NCI-H524 (cell line): ENCODE measurements at places on chromosomes 13 and 19.

DNA sequence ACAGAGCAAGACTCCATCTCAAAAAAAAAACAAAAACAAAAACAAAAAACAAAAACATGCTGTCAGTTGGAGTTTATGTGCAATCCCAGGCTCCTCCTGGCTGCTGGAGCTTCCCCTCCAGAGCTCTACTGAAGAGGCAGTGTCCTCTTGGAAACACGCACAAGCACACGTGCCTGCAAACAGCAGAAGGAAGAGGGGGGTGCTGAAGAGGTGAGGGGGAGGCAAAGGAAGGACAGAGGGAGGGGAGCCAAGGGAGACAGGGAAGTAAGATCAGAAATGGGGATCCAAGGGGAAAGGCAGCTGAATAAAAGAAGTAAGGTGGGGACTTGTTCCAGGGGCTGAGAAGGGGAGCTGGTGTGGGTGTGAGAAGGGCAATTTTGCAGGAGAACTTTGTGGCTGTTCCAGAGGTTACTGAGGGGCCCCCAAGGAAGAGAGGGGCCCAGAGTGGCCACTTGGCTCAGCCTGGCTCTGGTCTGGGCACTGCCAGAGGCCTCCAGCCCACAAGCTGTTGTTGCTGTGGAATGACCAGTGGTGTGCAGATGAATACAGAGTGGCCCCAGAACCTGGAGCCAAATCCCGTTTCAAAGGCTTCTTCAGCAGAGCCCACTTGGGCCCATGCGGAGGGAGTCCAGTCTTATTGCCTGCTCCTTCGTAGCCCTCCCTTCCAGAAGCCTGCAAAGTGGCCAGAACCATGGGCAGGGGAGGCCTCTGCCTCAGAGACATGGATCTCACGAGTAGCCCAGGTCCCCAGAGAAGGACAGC is 34.4 kb downstream of the LYL1 start:
- peak; percentile 32 for DNase-seq

- DNase-seq: peak; percentile 99
Measured at GRCh38 chr19:12365236-12366162, at the start of gene ZNF442. ZNF442 (minus strand) TSS chr19:12365683; CDS start chr19:12363631, 2,052 bp downstream.

GRCh38 chr19:50705422-50706019 is 14.1 kb downstream of the SHANK1 start:
- DNase-seq: peak; percentile 69

DNA sequence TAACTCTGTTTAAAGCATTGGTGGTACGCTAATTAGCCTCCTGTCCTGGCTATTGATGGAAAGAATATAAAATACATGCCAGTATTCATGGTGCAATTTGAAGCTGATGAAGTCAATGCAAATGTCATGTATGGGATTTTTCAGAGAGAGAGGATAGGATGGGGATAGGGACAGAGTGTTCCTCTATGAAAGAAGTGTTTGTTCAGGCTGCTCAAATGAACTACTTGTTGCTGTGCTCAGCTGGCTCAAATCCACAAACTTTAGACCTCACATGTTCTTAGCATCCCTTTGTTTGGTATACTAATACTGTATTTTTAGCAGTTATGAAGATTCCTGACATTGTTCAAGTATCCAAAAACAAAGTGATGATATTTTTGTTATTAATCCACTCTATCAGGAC is 116.5 kb downstream of the SLITRK1 start:
- no peak for DNase-seq

- DNase-seq: no peak
Measured at GRCh38 chr13:46586751-46587514, 34.0 kb downstream of the LRCH1 start.

- no peak for DNase-seq
Measured at GRCh38 chr13:51959773-51960172, 51.5 kb downstream of the ATP7B start.

- no peak for DNase-seq
Measured at GRCh38 chr19:39825531-39826076, 8.4 kb downstream of the DYRK1B start.

DNA sequence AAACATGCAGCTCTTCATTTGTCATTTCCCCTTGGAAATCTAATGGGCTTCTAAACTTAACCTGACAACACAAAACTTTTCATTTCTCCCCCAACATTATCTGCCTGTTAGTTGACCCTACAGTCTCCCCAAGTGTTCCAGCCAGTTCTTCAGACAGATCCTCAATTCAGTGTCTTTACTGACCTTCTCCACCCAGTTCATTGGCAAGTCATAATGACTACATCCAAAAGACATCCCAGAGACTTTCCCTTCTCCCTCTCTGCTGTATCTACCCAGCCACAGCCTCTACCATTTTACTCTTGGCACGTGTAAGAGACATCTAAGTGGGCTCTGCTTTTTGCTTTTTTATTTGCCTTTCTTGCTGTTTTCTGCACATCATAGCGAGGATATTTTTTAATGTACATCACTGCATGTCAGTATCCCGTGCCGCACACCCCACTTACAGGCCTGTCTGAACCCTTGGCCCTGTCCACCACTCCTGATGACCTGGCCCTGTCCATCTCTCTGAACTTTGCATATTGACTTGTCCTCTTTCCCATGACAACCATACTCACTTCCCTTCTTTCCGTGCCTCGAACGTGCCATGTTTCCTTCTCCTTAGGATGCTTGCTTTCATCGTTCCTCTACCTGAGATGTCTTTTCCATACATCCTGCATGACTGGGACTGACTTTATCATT is 391.9 kb downstream of the IRS2 start:
- DNase-seq: no peak

DNA sequence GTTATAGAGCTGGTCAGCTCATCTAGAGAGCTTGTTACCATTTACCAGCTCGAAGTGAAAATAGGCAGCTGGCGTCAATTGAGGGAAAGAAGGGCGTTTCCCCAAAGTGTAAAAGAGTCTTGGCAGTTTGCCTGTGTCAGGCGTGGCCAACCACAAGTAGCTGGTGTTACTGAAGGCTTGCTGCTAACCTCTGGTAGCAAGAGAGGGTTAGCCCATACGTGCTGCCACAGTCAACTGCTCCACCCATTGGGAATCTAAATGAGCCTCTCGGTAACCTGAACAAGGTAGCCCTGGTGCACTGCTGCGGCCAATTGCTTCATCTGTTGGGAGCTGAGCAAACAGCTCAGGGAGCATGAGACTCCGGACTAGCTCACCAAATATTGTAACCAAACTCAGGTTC is 314.9 kb upstream of the SLITRK5 start:
- DNase-seq: no peak

DNA sequence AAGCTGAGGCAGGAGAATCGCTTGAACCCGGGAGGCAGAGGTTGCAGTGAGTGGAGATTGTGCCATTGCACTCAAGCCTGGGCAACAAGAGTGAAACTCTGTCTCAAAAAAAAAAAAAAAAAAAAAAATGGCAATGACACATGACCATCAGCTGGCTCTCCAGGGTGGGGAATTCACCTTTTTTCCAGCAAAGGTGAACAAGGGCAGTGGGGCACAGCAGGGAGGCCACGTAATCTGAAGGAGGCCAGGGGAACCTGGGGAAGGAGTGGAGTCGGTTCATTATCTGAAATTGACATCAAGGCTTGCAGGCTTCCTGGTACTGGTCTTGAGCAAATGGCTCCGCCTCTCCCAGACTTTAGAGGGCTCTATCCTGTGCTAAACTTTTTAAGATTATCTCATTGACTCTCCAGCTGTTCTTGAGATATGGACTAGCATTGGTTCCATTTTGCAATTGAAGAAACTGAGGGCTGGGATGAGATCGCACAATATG is 28.1 kb downstream of the KEAP1 start:
- DNase-seq: no peak

DNA sequence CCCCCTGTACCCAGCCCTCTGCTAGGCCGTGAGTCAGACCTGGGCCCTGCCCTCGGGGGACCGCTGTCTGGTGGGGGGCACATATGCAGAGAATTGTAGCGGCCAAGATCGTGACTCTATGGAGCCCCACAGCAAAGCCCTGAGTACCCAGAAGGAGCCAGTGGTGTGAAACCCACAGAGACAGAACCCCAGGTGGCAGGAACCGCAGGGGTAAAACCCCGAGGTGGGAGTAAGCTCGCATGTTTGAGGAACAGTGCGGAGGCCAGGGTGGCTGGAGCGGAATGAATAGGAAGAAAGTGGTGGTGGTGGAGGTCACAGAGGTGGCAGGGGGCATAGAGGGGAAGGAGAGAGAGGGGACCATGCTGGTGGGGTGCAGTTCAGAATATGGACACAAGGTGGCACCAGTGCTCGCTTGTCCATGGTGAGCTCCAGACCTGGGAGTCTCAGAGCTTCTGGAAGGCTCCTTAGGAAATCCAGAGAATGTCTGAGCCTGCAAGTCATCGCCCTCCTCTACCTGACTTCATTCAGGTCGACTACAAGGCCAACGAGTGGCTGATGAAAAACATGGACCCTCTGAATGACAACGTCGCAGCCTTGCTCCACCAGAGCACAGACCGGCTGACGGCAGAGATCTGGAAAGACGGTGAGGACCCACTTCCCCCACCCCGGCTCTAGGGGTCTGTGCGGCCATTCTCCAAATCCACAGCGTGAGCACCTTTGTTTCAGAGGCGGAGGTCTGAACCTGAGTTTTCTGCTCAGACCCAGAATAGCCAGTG is 48.9 kb downstream of the MYH14 start:
- peak; percentile 13 for DNase-seq

- no peak for DNase-seq
Measured at GRCh38 chr13:101397742-101398141, 18.6 kb downstream of the NALCN start.

DNA sequence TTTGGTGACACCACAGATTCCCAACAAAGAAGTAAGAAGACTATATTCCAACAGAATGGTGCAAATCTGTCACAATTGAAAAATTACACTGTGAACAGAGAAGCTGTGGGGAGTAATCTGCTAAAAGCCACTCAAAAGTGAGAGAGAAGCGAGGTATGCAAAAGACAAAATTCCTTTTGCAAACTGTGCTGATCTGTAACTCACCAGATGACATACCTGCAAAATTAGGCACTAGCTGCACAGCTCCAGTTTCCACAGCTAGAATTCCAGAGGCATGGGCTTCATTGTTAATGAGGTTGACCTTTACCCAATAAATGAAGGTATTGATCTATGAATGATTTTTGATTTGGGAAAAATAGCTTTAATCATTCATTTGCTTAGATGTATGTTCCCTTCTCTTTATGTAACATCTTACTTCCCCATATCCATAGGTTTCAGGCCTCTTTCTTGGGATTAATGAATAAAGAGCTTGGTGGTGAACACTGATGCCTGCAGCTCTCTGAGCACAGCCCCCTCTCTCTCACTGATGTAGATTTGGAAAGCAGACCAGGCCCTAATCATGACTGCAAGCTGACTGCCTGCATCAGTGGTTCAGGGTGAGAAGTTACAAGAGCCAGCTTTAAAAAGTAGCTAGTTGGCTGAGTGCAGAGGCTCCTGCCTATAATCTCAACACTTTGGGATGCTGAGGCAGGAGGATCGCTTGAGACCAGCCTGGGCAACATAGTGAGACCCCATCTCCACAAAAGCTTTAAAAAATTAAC is 85.2 kb downstream of the LACC1 start:
- no peak for DNase-seq

DNA sequence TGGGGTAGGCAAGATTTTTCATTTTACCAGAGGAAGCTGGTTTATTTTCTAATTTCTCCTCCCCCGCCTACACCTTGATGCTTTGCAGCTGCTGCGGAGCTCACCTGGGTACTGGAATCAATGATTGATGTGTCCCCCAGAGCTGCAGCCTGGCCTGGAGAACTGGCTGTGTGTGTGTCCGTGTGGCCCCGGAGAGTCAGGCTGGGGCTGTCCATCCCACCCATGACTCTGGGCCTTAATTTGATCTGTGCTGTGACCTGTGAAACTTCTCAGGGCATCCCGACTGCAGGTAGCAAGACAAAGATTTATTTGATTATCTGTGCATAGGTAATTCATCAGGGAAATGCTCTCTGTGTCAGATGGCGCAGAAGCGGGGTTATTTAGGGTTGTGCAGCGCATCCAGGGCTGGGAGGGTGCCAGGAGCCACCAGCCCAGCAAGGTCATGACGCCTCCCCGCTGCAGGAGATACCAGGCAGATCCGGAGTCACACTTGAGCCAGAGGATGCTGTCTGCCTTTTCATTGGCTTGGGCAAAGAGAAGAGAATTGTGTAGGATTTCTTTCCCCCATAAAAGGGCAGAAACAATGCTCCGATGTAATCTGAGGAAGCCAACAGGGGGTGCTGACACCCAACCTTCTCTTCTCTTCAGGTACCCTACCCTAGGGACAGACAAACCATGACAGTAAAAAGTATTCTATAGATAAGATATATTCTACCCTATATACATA is 346.6 kb downstream of the TSHZ3 start:
- no peak for DNase-seq
